Activated T-cell treated with anti-CD3 and anti-CD28 coated beads, Interleukin-2, amount 50 U/mL, for 1 hour (primary cell): ENCODE measurements at places on chromosomes 1 and 21.

GRCh38 chr21:41751611-41752011 lies 15.2 kb downstream of the RIPK4 start:
- DNase-seq, result no peak

GRCh38 chr1:202857136-202857610 lies 31.8 kb downstream of the RABIF start:
- DNase-seq, result no peak

DNA sequence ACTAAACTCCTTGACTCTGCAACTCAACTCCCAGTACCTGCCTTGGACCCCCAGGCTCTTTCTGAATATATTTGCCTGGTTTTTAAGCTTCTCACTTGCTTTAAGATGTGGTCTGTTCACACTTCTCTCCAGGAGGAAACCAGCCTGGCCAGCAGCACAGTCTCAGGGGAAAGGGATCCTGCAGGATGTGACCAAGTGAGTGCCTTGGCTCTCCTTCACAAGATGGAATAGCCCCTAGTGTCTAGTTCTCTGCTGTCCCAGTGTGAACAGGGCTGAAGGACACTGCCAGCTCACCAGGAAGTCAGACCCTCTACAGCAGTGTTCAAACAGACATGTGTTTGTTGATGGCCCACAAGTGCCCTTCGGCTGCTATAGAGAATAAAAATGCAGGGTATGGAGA lies 32.9 kb downstream of the CD244 start:
- no peak for DNase-seq

DNA sequence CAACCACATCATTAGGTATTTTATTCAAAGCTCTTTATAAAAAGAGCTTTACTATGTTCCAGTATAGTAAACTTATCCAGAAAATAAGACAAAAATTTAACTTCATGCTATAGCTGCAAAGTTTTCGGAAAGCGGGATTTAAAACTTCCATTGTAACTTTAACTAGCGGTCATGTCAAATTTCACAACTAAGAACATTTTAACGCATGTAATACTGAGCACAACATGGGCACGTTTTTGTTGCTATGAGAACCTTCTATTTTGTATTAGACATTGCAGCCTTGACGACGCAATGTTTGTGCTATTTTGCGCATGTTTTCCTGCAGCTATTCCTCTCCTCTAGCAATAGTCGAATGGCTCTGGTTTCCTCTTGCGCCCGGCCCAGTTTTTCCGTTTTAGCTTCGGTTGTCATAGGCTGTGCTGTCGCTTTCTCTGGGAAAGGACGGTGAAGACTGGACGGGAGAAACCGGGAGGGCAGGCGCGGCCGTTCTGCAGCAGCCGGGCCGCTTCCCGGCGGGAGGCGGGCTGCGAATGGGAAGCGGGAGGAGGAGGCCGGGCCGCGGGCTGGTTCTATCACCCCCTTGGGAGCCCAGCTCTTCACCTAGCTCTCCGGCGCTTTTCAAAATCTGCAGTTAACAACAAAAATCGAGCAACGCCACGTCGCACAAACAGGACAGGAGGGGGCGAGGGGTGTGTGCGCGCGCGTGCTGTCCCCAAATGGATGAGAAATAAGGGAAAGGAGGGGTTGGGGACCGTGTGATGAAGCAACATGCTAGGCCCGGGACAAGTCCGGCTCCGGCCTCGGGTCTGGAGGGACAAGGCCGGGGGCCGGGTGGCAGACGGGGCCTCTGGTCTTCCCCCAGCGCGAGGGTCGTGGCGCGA lies 105.3 kb upstream of the HNRNPU start:
- DNase-seq, result peak; percentile 75

DNA sequence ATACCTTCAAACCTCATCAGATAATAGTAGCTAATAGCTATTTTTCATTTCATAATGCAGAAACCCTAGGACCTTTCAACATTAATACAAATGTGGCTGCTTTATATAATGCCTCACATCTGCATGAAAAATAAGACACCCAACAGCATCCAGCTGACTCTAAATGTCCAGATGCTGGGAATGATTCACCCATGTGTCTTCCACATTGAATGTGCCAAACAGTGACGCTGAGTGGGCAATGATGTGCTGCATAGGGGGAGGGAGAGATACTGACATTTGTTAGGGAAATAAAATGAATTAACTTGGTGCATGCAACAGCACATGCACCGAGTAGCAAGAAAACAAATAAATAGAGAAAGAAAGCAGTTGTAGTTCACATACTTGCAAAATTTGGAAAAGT lies 199.3 kb downstream of the DSCAM start:
- no peak for DNase-seq

DNA sequence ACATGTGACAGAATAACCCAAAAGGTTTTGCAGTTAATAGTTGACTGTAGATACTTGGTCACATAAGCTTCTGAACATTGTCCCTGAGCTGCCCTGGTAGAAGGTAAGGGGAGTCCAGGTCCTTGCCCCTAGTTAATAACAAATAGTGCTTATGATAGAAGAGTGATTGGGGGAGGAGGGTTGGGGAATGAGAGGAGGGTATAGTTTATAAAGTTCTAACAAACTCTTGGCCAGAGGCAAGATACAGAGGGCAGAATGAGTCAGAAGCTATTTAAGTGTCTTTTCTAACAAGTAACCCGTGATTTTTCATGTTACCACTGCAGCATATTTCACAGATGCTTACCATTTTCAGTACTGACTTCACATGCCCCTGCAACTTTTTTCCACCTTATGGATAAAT lies 26.7 kb upstream of the MYOCOS start:
- DNase-seq, result no peak

GRCh38 chr1:103457886-103458455 lies 67.5 kb upstream of the RNPC3 start:
- DNase-seq, result no peak

GRCh38 chr1:51247022-51247421 lies 10.9 kb downstream of the RNF11 start:
- DNase-seq, result no peak

DNA sequence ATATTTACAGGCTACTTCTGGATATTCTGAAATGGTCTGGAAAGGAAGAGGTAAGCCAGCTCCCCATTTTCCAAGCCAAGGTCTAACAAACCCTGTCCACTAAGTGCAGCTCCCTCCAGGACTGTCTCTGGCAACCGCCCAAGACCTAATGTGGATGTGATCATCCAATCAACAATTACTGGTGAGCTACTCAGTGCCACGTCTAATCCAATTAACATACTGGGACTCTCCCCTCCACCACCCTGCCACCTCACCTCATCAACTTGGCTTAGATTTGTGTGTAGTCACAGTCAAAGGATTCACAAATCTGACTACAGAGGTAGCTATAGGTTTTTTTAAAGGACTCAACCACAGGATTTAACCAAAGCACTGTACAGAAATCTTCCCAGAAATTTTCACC lies 25.4 kb upstream of the S100A7 start:
- no peak for DNase-seq

GRCh38 chr1:157004327-157004726 lies 41.2 kb downstream of the ARHGEF11 start:
- DNase-seq, result no peak

DNA sequence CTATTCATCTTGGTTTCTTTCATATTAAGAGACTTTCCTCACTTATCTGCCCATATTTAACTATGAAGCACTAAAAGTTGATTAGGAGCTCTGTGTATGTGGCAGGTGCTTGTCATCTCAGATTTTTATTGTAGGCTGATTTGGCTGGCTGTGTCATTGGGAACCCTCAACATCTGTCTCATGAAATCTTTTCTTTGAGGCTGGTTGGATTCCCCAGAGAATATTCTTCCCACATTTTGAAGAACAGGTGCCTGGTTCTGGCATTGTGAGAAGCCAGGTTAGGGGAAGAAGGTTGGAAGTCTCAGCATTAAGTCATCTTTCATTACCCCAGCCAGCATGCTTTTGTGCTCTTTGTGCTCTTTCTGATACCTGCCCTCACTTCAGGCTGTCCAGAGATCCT lies 37.1 kb downstream of the EEIG2 start:
- DNase-seq, result no peak

DNA sequence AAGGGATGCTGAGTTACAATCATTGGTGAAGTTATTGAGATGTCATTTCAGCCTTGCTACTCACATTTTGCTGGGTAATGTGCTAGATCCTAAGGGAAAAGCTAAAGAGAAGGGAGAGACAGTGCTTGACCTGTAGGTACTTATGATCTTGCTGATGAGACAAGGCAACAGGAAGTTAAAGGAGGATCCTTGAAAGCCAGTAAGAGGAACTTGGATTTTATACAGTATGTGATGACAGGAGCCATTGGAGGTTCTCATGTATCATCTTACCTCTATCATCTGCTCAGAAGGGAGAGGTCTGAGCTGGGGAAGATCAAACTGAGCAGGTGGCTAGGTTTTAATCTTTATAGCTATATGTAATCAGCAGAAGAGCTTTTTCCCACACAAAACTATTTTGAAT lies 6.3 kb downstream of the APOBEC4 start:
- no peak for DNase-seq

DNA sequence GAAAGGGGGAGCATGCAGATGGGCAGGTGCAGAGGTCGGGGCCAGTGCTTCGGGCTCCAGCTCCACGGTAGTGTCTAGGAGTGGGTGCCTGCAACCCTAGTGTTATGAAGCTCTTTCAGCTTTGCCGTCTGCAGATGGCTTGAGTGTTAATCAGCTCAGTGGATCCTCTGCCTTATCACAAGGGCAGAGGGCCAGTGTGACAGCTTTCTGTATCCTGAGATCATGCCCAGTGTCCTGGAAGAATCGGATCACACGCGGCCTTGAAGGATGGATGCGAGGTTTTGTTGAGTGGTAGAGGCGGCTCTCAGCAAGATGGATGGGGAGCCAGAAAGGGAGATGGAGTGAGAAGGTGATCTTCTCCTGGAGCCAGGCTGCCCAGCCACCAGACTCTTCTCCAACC lies 25.5 kb upstream of the C1orf146 start:
- no peak for DNase-seq

DNA sequence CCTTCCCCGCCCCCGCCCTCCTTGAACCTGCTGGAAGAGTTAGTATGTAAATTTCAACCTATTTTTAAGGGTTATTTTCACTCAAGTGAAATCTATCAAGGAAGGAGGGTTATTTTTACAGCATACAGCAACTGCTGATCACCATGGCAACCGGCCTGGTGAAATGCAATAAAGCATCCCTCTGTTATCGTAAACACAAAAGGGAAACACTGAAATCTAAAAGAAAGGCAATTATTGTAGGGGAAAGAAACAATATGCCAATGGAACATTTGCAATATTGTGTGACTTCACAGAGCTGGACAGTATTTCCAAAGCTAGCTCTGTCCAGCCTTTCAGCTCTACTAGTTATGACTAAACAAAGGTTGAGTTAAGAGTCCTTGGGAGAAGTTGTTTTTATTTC lies 588.3 kb upstream of the PBX1 start:
- no peak for DNase-seq

DNA sequence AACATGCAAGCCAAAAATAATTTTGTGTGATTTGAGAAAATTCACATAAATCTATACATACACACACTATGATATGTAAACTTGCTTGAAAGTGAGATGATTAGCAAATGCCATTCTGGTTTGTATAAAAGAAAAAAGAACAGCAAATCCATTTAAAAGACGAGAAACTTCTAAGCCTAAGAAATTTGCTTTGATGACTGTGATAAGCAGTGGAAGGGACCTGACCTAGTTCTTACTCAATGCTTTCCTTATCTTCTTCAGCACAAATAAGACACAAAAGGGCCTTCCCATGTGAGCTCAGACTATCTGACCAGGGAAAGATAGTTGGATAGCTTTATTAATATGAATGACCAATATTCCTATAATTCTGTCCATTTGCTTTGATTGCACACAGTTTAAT lies 25.3 kb upstream of the NMNAT2 start:
- DNase-seq, result no peak

- DNase-seq, result no peak
Observed at GRCh38 chr21:24093032-24093431, 1514.2 kb downstream of the MRPL39 start.

DNA sequence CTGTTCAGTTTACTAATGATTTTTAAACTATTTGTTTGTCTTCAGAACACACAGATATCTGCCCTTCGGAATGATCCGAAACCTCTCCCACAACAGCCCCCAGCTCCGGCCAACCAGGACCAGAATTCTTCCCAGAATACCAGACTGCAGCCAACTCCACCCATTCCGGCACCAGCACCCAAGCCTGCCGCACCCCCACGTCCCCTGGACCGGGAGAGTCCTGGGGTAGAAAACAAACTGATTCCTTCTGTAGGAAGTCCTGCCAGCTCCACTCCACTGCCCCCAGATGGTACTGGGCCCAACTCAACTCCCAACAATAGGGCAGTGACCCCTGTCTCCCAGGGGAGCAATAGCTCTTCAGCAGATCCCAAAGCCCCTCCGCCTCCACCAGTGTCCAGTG lies 51.6 kb downstream of the ACP6 start:
- DNase-seq, result no peak

GRCh38 chr1:241615043-241615974 lies 24.9 kb downstream of the CHML start:
- DNase-seq, result no peak

DNA sequence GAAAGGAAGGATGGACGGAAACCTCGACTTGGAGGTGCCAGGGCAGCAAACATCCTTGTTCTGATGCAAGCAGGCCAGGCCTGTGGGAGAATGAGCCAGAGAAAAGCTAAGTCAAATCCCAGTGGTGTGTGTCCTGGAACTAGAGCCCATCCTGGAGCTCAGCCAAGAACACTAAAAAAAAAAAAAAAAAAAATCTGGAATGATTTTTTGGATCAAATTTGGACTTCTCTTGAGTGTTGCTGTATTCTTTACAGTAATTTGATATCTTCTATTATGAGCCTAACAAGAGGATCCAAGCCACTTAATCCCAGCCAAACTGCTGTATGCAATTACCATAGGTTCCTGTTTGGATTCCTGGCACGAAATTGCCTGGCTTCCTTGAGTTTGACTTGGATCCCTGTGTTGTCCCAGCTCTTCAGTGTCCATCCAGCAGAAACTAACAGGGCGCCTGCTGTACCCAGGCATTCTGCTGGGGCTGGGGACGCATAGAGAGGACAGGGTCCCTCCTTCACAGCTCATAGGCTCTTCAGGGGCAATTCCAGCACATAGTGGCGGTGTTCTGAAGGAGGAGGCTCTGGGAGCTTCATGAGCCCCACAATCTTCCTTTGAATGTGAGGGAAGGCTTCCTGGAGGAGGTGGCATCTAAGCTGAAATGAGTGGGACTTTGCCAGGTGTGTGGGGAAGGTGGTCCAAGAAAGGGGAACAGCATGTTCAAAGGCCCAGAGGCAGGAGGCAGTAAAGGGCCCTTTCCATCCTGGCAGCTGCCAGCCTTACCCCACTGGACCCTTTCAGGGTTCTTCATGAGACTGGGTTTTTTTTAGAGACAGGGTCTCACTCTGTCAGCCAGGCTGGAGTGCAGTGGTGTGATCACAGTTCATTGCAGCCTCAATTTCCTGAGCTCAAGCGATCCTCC lies 24.7 kb downstream of the EPHX1 start:
- DNase-seq, result no peak

GRCh38 chr21:44966135-44967081 lies 26.6 kb downstream of the SLX9 start:
- no peak for DNase-seq

GRCh38 chr1:115098979-115099692 lies 9.8 kb upstream of the TSPAN2 start:
- peak; percentile 68 for DNase-seq

GRCh38 chr1:164842870-164843269 lies 283.9 kb downstream of the PBX1 start:
- DNase-seq, result no peak
